ENCODE measurements at places on chromosomes 6 and 20. TPM values are rescaled to one million over a fixed set of nuclear protein-coding genes. Genes with fewer than 3 reads are reported as not detected.

GRCh38 chr6:138287144-138287955 lies 69.1 kb upstream of the PBOV1 start:
- DNase-seq: no peak

GRCh38 chr20:46400828-46401477 lies 5.5 kb downstream of the ELMO2 start:
- DNase-seq: peak; percentile 50

DNA sequence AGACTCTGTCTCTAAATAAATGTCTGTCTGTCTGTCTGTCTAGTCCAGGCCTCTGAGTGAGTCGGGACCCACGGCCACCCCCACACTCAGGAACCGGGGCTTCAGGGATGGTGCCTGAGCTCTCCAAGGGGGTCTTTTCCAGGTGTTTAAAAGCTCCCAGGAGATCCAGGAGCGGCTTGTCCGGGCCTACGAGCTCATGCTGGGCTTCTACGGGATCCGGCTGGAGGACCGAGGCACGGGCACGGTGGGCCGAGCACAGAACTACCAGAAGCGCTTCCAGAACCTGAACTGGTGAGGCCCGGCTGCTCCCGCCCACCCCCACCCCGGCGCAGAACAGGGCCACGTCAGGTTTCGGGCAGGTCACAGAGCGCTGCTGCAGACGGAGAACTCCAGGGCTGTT lies 5.5 kb upstream of the COL9A3 start:
- DNase-seq: no peak

- no peak for DNase-seq
Measured at GRCh38 chr6:91852252-91852651, 1265.4 kb upstream of the MAP3K7 start.

The GSTA2 gene
- polyA plus RNA-seq: not detected
